ENCODE measurements at places on chromosomes 2 and 18.

- no peak for DNase-seq
Observed at GRCh38 chr2:188974164-188974563, at the start of gene COL3A1. TSS of gene COL3A1 (plus strand) at chr2:188974373. CDS start at chr2:188974490, 117 bp downstream.

DNA sequence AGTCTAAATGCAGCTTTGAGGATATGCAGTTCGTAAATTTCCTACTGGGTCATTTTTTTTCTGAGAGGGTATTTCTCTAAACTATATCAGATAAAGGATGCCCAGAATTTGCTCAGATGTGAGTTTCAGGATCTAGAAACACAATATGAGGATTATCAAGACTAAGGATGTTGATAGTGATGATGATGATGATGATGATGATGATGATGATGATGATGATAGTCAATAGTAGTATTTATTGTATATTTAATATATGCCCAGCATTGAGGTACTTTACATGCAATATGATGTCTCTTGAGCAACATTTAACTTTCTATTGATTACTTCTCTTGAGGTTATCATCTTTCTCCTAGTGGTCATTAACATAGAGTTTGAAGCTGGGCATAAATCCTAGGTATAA, 222.1 kb upstream of the NRP2 start:
- DNase-seq: no peak

DNA sequence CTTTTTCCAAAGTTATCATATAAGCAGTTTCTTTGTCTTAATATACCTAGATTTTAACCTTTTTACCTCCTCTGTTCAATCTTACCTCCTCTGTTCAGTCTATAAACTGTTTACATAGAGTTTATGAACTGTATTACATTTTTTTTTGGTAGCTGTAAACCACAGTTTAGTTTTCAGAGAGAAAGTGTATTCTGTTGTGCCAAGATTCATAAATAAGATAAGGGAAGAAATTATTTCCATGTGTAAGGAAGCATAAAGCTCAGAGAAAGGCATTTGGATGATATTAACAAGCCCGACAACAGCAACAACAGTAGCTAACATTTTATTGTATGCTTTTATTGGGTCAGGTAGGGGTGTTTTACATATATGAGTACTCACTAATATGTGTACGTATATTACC, 71.2 kb downstream of the ACVR2A start:
- DNase-seq: no peak

GRCh38 chr2:1664076-1664605, 80.2 kb downstream of the PXDN start:
- no peak for DNase-seq

DNA sequence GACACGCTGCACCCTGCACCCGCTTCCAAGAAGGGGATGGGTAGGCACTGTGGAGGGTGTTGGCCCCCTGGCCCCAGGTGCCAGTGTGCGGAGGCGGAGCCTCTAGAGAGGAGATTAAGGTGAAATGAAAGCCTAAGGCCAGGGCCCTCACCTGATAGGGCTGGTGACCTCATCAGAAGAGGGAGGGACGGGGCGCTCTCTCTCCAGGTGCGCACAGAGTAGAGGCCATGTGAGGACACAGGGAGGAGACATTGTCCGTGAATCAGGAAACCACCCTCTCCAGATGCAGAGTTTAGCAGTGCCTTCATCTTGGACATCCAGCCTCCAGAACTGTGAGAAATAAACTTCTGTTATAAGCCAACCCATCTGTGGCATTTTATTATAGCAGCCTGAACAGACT, 62.3 kb downstream of the PSMG2 start:
- no peak for DNase-seq
